ENCODE measurements at places on chromosomes 5 and 9.

GRCh38 chr9:34452568-34452967, 5.8 kb downstream of the FAM219A start:
- no peaks in the 10 kb centered on the region for H3K27me3 ChIP-seq
- H3K36me3 ChIP-seq: peaks cover 5% of the 10 kb centered on the region
- H3K4me1 ChIP-seq: peaks cover 22% of the 10 kb centered on the region

DNA sequence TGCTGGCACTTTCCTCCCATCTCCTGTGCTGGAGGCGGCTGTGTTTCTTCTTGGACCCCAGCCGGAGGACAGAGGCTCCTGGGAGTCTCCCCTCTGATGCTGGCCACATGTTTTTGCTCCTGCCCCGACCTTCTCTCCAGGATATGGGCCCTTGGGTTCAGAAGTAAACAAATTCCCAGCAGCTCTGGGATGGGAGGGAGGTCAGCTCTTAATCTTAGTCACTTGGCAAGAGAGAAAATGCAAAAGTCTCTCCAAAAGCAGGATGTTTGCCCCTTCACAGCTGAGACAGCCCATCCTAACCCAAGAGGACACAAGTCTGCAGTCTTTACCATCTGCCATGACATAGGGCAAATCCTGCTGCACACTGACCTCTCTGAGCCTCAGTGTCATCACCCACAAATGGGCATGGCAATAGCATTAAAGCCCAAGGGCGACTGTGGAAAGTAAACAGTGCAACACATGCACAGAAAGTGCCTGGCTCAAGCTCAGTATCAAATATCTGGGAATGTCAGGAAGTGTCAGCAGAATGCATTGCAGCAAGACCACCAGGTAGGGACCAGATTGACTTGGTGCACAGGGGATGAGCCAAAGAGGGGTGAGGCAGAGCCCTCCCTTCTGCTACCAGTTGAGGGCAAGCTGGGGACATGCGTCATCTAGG, 117.0 kb upstream of the CXCL14 start:
- peaks cover 2% of the 10 kb centered on the region for H3K36me3 ChIP-seq
- no peak overlapping the region for H3K27ac ChIP-seq
- peaks cover 31% of the 10 kb centered on the region for H3K27me3 ChIP-seq

DNA sequence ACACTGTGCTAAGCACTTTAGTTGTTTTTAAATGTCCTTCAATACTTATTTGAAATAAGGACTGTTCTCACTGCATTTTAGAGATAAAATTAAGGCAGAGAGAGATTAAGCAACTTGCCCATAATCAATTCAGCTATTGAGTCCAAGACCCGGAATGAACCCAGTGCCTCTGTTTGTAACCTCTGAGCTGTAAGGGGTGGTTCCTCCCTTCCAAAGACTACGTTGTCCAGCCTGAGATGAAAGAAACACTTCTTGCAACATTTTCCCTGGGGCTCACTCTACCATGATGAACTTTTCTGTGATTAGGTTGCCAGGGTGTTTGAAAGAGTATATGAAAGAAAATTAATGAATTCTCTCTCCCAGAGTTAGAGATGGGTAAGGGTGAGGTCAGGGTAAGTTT, 22.0 kb upstream of the MAP1B start:
- DNase-seq: no peak
- no peak overlapping the region for H3K4me3 ChIP-seq
- no peaks in the 10 kb centered on the region for H3K4me1 ChIP-seq
- H3K27ac ChIP-seq: no peak overlapping the region

GRCh38 chr5:131740477-131740876, 56.3 kb downstream of the FNIP1 start:
- H3K36me3 ChIP-seq: peaks cover 15% of the 10 kb centered on the region
- peaks cover 5% of the 10 kb centered on the region for H3K4me1 ChIP-seq
- no peaks in the 10 kb centered on the region for H3K27me3 ChIP-seq
- no peak overlapping the region for H3K4me3 ChIP-seq

- H3K4me3 ChIP-seq: no peak overlapping the region
- no peaks in the 10 kb centered on the region for H3K36me3 ChIP-seq
- DNase-seq: no peak
- no peak overlapping the region for H3K27ac ChIP-seq
- peaks cover 12% of the 10 kb centered on the region for H3K27me3 ChIP-seq
Observed at GRCh38 chr9:99746406-99746805, 75.3 kb upstream of the NR4A3 start.

DNA sequence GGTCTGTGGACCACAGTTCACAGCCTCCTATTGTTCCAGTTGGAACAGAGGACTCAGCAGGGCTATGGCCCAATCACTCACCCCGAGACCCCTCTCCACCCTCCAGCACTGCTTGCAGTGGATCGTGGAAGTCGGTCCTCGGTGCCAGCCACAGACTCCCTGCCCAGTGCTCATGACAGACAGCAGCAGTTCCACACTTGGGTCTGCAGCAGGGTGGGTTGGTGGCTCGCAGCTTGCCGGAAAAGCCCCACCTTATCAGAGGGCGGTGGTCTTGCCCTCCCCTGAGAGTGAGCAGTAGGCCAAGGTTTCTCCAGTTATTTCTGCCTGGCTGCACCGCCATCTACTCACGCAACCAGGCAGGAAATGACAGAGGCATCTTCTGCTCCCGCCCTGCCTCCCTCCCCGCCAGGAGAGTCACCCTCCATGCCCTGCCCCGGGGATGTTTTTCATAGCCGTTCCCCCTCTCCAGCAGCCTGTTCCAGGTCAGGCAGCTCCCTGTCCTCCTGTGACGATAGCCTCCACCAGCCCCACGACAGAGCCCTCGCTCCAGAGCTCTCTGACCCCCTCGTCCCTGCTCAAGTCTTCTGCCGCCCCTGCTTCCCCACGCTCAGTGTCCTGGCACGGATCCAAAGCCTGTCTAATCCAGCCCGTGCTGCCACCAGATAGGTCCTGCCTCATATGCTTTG, 34.5 kb downstream of the UNC5A start:
- H3K27ac ChIP-seq: no peak overlapping the region
- no peaks in the 10 kb centered on the region for H3K36me3 ChIP-seq

GRCh38 chr9:73871636-73872035, 625.5 kb upstream of the RORB start:
- H3K4me1 ChIP-seq: no peaks in the 10 kb centered on the region
- H3K27ac ChIP-seq: no peak overlapping the region
- H3K27me3 ChIP-seq: no peaks in the 10 kb centered on the region
- no peak for DNase-seq
- no peak overlapping the region for H3K4me3 ChIP-seq

DNA sequence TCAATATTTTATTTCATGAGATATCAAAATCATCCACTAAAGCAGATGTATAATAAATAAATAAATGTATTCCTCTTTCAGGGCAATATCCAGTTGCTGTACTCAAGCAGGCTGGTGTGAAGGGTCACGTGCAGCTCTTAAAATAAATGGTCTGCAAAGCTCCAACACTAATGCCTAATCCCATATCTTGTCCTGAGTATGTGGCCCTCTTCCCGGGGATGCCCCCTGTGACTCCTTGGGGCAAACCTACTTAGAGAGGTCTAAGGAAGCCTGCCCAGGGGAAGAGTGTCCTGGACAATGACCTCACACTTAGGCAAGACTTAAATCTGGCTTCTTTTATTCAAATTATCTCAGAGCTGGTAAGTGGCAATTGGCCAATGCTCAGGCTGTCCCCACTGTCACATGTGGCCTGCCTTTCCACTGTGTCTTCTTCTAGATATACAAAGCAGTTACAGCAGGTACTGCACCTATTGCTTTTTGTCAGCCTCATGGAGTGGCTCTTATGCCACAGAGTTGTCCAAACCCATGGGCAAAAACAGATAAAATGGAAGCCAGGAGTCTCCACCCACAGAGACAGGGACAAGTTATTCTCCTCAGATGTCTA, 55.3 kb downstream of the SEMA5A start:
- H3K27me3 ChIP-seq: no peaks in the 10 kb centered on the region
- no peak overlapping the region for H3K27ac ChIP-seq
- H3K4me1 ChIP-seq: no peaks in the 10 kb centered on the region
- no peak overlapping the region for H3K4me3 ChIP-seq
- DNase-seq: no peak
- no peaks in the 10 kb centered on the region for H3K36me3 ChIP-seq

GRCh38 chr5:110224050-110224449, 502.4 kb downstream of the TMEM232 start:
- no peaks in the 10 kb centered on the region for H3K4me1 ChIP-seq
- no peak overlapping the region for H3K4me3 ChIP-seq
- DNase-seq: no peak

DNA sequence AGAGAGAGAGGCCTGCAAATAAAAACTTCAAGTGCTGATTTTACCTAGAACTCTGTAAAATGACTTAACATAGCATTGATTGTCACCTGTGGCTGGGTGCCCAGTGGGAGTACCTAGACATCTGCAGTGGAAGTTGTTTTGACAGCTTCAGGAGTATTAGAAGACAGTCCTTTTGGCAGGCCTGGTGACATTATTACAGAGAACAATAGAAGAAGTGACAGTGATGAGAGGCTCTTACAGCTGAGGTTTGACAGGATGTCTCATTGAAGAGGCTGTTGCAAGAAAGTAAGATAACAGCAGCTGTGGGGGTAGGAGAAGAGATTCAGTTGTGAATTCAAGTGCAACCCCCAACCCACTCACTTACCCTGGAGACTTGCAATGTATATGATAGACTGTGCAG, 27.9 kb upstream of the MUSK start:
- no peaks in the 10 kb centered on the region for H3K4me1 ChIP-seq
- no peak for DNase-seq
- no peak overlapping the region for H3K27ac ChIP-seq
- H3K27me3 ChIP-seq: no peaks in the 10 kb centered on the region
- H3K36me3 ChIP-seq: no peaks in the 10 kb centered on the region
- no peak overlapping the region for H3K4me3 ChIP-seq

DNA sequence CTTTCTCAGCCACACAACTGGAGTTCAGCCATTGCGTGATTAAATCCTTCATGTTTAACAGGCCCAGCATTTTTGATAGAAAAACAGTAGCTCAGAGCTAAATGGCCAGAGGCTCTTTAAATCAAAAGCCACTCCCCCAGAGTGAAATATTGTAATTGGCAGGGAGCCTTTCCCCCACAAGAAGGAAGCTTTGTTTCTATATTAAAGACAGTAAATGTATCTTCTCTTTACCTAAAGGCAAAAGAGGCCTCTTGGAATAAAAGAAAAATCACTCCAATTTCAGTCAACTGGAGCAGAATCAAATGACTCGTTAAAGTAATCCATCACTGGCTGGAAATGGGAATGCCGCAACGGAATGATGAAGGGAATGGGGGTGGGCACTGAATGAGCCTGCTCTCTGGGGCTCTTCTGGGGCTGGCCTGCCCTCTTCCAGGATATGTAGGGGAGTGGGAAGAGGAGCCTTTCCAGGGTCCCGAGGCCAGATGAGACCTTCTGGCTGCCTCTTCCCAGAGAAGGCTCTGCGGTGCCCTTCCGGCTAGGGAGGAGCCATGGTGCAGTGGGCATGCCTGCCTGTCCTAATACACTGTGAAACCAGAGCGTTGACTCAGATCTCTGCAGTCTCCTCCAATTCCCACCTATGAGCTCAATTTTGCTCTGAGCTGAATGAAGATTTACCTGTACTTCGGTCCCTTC, 45.2 kb downstream of the ANKDD1B start:
- peaks cover 27% of the 10 kb centered on the region for H3K27me3 ChIP-seq
- H3K4me1 ChIP-seq: no peaks in the 10 kb centered on the region
- H3K27ac ChIP-seq: no peak overlapping the region
- no peak overlapping the region for H3K4me3 ChIP-seq
- no peak for DNase-seq

- no peaks in the 10 kb centered on the region for H3K4me1 ChIP-seq
- H3K27ac ChIP-seq: no peak overlapping the region
- H3K36me3 ChIP-seq: no peaks in the 10 kb centered on the region
- H3K4me3 ChIP-seq: no peak overlapping the region
- H3K27me3 ChIP-seq: no peaks in the 10 kb centered on the region
- no peak for DNase-seq
Observed at GRCh38 chr9:9229269-9229668, 1383.5 kb downstream of the PTPRD start.

GRCh38 chr5:31119938-31120641, 73.4 kb upstream of the CDH6 start:
- DNase-seq: no peak
- no peak overlapping the region for H3K27ac ChIP-seq
- H3K27me3 ChIP-seq: no peaks in the 10 kb centered on the region
- no peaks in the 10 kb centered on the region for H3K4me1 ChIP-seq
- H3K4me3 ChIP-seq: no peak overlapping the region

DNA sequence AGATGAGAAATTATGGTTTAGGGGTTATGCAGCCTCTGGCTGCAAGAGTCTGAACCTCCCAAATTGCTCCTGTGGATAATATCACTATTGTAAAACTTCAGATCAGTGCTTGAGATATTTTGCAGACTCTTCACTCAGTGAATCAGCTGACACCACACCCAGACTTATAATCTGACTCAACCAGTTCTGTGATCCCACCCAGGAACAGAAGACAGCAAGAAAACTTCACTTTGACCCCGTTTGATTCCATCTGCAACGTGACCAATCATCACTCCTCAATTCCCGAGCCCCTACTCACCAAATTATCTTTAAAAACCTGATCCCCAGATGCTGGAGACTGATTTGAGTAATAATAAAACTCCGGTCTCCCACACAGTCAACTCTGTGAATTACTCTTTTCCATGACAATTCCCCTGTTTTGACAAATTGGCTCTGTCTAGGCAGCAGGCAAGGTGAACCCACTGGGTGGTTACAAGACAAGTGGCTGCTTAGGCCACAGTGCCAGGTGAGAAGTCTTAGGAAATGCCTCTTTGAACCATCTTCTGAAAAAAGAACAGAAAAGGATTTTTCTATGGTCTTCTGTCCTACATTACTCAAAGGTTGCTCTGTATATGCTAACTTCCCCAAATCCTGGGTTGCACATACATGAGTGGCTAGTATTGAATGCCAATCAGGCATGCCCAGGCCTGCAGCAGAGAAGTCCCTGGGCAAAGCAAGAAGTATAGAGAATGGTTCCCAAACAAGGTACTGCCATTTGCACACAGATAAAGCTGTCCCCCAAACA, 588.0 kb downstream of the PRELID2 start:
- H3K27me3 ChIP-seq: no peaks in the 10 kb centered on the region
- no peak overlapping the region for H3K4me3 ChIP-seq
- DNase-seq: no peak
- no peaks in the 10 kb centered on the region for H3K4me1 ChIP-seq
- H3K27ac ChIP-seq: no peak overlapping the region

DNA sequence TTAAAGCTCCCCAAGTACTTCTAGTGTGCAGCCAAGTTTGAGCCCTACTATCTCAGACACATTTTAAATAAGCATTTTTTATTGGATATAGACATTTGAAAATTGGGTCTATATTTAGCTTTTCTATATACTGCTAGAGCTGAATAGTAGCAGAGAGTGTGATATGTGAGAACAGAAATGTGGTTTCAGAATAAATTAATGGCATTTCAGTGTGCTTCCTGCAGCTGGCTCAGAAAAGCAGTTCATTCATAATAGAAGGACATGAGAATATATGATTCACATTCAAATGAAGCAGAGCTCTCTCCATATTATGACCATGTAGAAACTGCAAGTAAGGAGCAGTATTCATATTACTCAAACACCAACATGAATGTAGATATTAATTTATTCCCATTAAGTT, 464.0 kb downstream of the PTPRD start:
- no peaks in the 10 kb centered on the region for H3K4me1 ChIP-seq
- no peak overlapping the region for H3K27ac ChIP-seq
- H3K27me3 ChIP-seq: no peaks in the 10 kb centered on the region
